ENCODE measurements at places on chromosomes 1 and 21.

GRCh38 chr1:206114692-206115640 is 2.2 kb downstream of the AVPR1B start:
- DNase-seq: no peak

DNA sequence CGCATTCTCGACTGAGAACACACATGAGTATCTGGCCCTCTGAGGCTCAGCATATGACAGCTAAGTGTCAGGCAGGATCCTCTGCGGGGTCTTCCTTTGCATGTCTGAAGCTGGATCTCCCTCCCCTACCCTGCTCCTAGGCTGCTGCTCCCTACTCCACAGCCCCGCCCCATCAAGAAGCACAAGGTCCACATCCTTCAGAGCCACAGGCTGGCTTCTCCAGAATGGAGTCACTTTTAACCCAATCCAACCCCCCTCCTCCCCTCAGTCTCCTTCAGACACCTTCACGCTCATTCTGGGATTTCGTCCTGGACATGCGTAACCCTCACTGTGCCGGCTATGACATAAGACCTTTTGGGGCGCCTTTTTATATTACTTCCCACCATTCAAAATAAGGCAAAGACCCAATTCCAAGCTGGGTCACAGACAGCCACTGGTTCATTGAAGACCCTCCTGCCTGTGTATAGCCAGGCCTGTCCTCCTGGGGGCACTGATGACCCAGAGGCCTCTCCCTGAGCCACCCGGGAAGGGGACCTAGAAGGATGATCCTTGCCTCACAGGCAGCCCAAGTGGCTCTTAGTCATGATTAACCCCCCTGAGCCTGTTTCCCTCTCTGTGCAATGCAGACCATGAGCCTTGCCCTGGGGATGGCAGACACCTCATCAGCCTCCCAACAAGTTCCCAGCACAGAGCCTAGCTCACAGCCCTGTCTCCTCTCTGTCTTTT is 4.7 kb downstream of the ADGRB2 start:
- DNase-seq: no peak

DNA sequence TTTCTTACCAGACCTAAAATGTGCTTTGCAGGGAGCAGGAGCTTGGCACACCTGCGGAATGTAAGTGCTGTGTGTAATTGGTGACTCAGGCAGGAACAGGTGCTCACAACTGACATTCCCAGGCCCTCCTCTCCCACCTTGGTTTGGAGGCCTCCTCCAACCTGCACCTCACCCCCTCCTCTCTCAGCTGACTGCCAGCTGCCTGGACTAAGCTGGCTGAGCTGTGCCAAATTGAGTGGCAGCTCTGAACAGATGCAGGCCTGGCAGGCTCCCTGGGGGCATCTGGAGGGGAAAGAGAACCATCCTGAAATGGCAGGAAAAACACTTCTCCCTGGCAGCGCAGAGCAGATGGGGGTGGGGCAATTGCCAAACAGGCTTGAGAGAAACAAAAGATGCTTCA is 91.7 kb upstream of the PGBD5 start:
- no peak for DNase-seq

DNA sequence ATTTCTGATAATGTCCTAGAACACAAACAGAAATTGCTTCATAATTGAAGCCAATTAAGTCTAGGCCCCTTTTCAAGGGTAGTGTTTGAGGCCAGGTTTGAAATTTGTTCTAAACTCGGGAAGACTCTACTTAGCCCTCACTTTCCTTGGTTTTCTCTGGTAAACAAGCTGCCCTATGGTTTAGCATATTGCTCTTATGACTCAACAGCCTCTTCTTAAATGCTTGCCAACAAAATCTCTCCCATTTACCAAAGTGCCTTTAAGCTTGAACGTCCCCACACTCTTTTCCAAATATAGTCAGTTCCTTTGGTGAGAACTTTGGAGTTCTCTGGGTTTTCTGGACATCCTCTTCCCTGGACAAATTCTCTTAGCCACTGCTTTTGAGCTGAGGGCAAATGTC is 5.8 kb upstream of the LCE6A start:
- no peak for DNase-seq

DNA sequence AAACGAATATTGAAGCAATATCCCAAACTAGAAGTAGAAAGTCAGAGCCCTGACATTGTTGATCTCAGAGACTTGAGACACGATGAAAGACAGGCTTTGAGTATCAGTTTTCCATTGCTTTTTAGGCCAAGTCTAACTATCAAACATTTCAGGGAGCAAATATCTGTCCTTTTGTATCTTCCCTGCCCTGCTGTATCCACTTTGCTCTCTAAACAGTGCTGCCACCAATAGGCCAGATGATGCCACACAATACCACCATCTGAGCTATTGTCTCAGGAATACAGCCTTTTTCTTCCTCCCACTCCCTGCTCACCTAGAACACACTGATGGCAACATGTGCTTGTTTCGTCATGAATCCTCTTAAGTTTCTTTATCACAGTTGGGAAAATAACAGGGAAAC is 62.6 kb upstream of the SPAG17 start:
- no peak for DNase-seq

DNA sequence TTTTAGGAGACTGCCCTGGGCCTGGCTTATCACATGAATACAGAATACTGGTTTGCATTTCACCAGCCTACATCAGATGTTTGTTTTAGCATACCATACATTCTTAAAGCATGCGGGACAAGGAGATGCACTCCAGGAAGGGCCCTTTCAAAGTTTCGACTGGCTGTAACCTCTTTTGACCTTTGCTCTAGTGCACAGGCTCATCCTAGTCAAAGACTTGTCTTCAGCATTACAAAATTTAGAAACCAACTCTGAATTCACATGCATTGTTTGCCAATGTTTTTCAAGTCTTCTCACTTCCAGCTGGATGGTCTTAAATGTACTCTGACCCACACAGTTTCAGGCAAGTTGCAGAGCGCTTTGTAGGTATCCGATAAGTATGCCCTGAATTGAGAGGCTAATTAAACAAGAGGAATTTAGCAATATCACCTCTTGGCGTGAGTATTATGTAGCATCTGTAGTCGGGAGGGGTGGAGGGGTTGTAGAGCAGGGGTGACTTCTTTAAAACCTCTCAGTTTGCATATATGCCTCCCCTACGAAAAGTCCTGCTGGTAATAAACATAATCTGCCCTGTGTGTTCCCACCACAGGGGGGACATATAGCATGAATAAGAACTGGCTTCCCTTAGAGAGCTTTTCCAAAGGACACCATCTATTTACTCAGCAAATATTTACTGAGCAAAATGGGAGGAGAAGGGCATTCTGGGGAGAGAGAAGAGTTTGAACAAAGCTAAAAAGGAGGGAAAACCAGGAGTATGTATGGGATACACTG is 24.4 kb upstream of the AHCYL1 start:
- peak; percentile 71 for DNase-seq

DNA sequence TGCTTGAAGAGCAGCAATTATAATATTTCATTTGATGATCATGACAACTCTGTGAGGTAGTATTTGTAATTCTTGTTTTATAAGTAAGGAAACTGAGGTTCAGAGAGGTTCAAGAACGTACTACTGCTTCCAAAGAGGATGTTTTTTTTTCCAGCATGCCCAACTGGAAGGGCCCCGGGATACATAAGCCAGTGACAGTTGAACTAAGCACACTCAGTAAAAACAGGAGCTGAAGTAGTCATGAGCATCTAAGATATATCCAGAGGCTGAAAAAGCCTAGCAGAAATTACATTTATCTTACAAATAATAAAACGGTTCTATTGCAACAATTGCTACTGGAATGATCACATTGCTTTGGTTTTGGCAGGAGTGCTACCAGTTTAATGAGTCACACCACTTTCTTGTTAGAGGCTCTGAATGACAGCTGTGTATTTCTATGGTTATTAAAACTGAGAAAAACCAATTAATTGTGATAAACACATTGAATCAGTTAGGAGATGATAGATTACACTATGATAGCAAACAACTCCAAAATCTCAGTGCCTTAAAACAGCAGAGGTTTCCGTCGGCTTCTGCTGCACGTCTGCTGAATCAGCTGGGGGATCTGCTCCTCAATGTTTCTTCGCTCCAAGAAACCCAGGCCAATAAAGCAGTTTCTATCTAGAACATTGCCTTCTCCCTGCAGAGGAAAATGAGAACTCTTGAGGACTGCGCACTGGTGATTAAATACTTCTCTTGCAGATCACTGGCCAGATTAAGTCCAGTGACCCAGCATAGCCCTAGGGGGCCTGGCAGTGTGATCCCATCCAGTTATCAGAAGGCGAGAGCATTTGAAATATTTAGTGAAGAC is 522.7 kb downstream of the PLPP3 start:
- DNase-seq: no peak

GRCh38 chr1:155005076-155006011 is 2.7 kb downstream of the ZBTB7B start:
- no peak for DNase-seq

- DNase-seq: no peak
Measured at GRCh38 chr1:15797614-15798390, 9.6 kb downstream of the UQCRHL start.

DNA sequence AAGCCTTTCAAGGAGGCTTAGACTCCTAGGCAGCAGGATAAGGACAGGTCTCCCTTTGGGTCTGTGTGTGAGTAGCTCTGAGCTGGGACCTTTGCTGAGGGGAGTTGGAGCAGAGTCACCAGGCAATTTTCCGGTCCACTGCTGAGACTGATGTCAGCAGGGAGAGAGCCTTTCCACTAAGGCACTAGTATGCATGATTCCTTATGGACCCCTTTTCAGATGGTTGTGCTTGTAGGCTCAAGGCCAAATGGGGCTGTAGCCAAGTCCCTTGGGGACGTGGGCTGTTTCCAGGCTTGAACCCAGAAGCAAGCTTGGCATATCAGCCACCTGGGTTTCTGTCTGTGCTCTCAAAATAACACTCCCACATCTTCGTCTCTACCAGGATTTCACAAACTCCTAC is 73.0 kb downstream of the CCDC18 start:
- no peak for DNase-seq

DNA sequence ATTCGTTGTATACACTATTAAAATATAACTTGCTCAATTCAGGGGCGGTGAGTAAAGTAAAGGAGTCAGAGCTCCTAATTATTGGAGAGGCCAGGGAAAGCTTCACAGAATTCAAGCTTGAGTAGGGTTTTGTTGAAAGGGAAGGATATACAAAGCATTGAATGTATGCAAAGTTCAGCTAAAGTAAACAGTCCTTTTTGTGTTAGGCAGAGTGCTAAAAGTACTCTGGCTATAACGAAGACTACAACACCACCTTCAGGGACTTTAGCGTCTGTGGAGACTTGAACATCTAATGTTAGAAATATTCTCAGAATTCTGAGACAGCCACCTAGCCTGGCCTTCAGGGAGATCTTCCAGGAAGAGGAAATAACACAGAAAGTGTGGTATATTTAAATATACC is 1.1 kb downstream of the FALEC start:
- DNase-seq: no peak

- DNase-seq: no peak
Measured at GRCh38 chr21:20662514-20662913, 335.7 kb upstream of the NCAM2 start.

- DNase-seq: no peak
Measured at GRCh38 chr1:164583835-164584539, 25.0 kb downstream of the PBX1 start.

DNA sequence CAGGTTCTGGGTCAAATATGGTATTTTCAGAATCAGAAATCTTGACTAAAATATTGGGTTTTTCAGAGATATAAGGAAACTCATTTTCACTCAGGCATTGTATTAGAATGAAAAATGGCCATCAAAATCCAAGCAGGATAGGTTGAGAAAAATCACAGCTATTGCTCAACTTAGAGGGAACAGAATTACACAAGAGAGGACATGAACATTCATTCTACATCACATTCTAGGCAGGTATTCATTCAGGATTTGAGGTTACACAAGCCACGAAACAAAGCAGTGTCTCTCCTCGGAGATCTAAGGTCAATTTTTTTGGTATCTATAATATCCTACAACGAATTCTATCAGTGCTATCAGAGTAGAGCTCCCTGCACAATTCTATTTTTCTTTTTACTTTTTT is 163.6 kb upstream of the HP1BP3 start:
- DNase-seq: no peak

GRCh38 chr21:41419921-41420862 is 5.8 kb upstream of the MX1 start:
- DNase-seq: no peak

- no peak for DNase-seq
Measured at GRCh38 chr21:22993822-22994574, 1995.8 kb downstream of the NCAM2 start.

DNA sequence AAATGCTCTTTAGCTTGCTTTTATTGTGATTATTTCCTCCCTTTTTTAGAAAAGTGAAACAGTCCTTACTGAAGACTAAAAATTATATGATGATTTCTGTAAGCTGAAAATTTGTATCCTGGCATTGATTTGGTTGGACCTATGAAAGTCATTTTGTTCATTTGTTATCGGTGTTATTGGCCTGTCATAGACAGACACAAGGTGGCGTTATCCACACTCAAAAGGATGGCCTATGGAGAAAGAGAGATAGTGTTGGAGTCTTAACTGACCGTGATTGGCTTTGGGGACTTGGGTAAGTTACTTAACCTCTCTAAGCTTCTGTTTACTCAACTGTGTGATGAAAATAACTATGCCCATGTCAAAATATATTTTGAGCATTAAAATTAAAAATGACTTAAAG is 203.6 kb upstream of the CHODL start:
- DNase-seq: peak; percentile 55

- no peak for DNase-seq
Measured at GRCh38 chr1:11930571-11931445, 3.7 kb upstream of the PLOD1 start.

DNA sequence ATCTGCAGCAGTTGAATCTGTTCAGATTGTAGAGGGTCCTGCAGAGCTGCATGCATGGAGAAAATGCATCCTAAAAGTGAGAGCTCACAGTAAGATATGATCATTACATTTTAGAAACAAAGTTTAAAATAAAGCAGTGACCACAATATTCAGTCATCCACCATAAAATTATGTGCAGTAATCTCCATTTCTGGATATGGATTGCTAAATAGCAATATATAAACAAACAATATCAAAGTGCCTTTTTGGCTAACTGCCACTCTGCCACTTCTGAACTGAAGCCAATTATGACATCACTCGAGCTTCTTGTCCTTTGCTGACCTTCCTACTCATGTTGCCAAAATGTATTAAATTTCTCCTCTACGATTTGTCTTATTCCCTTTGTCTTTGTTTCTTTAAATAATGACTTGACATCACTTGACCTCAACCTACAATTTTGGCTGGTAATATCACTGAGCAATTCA is 262.0 kb upstream of the CXADR start:
- no peak for DNase-seq

DNA sequence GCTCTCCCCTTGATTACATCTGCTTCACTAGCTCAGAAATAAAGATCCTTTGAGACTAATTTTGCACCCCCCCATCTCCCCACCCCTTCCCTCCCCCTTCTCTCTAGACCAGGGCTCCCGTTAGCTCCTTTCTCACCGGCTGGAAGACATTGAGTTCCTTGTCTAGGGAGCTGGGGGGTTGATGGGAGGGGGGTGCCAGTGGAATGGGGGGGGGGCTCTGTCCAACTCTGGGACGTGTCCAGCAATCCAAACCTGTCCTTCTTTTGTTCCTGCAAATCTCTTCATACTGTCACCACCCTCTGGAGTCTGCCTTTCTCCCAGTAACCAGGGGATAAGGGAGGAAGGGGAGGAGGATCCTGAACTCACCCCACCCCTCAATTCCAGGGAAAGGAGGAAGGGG is 61.9 kb downstream of the RHBG start:
- no peak for DNase-seq

- DNase-seq: no peak
Measured at GRCh38 chr1:3040004-3040403, 18.7 kb downstream of the ACTRT2 start.

GRCh38 chr1:11245904-11246719 is 16.2 kb downstream of the MTOR start:
- DNase-seq: no peak
